Panc1 (cell line): ENCODE measurements at places on chromosomes 13 and 19. TPM values are rescaled to one million over a fixed set of nuclear protein-coding genes. Genes with fewer than 3 reads are reported as not detected.

DNA sequence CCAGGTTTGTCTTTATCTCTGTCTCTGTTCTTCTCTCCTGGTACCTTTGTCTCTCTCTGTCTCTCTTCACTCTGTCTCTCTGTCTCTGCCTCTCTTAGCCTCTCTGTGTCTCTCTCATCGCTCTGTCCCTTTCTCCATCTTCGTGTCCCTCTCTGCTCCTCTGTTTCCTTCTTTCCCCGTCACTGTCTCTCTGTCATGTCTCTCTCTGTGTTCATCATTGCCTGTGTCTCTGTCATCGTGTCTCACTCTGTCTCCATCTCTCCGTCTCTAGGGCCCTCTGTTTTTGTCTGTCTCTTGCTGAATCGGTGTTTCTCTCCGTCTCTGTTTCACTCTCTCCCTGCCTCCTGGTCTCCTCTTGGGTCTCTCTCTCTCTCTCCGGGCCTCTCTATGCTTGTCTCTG, 2.9 kb upstream of the KCNN4 start:
- no peaks in the 10 kb centered on the region; the same call in 1 of the 2 replicates for H3K36me3 ChIP-seq
- H3K27ac ChIP-seq: peak overlapping the region; percentile 98
- H3K27me3 ChIP-seq: no peaks in the 10 kb centered on the region

DNA sequence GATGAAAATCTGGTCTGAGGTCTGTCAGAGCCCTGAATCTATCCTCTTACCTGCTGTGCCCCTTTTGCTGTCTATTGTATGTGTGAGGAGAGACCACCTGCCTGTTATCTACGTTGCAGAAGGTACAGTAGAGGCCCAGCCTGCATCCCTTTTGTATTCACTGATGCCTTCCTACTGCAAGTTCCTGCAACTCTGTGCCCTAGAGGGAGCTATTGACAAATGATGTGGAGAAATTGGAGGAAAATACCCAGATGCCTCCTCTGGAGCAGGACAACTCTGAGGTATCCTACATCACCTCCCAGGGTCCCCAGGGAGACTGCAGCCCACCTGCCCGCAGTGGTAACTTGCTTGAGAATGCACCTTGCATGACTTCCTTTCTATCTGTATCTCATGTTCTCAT, 33.7 kb downstream of the SIAH3 start:
- DNase-seq: no peak
- no peaks in the 10 kb centered on the region for H3K4me1 ChIP-seq
- H3K4me3 ChIP-seq: no peak overlapping the region
- no peak overlapping the region for H3K27ac ChIP-seq

DNA sequence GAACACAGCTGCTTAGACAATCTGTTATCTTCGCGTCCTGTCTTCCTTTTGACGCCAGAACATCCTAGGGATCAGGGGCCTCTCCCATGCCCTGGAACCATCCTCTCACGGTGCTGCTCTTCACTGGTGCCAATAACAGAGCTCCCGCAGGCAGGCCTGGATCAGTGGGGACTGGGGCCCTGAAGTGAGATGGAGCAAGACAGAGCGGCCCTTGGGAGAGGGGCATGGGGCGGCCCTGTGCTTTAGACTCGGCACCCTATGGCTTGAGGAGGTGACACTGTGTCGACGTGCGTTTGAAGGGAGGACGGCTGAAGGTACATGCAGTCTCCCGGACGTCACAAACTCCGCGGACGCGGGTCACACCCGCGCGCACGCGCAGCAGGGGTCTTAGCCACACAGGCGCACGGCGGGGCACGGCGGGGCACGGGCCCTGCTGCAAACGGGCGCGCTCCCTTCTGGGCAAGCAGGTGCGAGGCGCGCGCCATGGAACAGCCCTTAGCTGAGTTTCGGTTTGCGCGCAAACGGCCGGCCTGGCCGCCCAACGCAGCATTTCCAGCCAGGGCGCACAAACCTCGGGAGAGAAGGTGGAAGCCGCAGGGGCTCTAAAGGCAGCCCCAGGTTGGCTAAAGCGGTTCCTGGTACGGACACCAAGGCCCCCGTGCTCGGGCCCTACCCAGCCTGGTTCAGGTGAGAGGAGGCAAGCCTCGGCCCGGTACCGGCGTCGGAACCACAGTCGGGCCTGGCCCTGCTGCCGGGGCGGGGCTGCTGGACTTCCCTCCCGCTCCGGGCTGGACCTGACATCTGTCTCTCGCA, 16.5 kb upstream of the RNF17 start:
- no peaks in the 10 kb centered on the region for H3K27me3 ChIP-seq
- DNase-seq: no peak
- H3K4me3 ChIP-seq: peak overlapping the region; percentile 36
- no peaks in the 10 kb centered on the region for H3K4me1 ChIP-seq
- no peaks in the 10 kb centered on the region for H3K36me3 ChIP-seq

MIR17HG gene
- 3.1 TPM for total RNA-seq

ZNF20 gene
- 4.9 TPM for total RNA-seq

C5AR1 gene
- 2.7 TPM for total RNA-seq

URAD gene
- total RNA-seq: not detected

- DNase-seq: peak; percentile 51
- no peaks in the 10 kb centered on the region for H3K4me1 ChIP-seq
- peaks cover 6% of the 10 kb centered on the region; the same call in 1 of the 2 replicates for H3K36me3 ChIP-seq
- H3K27ac ChIP-seq: no peak overlapping the region
- H3K27me3 ChIP-seq: no peaks in the 10 kb centered on the region
Measured at GRCh38 chr19:9586764-9587163, 2.5 kb upstream of the ZNF121 start.

GRCh38 chr13:34255711-34256110, 437.8 kb downstream of the RFC3 start:
- no peak overlapping the region for H3K27ac ChIP-seq
- H3K4me3 ChIP-seq: no peak overlapping the region
- no peaks in the 10 kb centered on the region for H3K36me3 ChIP-seq
- no peaks in the 10 kb centered on the region for H3K4me1 ChIP-seq

GRCh38 chr13:111247552-111247951, 72.9 kb upstream of the TEX29 start:
- DNase-seq: no peak
- no peak overlapping the region for H3K27ac ChIP-seq
- no peaks in the 10 kb centered on the region for H3K36me3 ChIP-seq
- H3K4me3 ChIP-seq: no peak overlapping the region

GRCh38 chr13:46624821-46625220, 71.9 kb downstream of the LRCH1 start:
- no peak overlapping the region for H3K27ac ChIP-seq
- H3K4me3 ChIP-seq: no peak overlapping the region
- no peaks in the 10 kb centered on the region for H3K27me3 ChIP-seq
- no peaks in the 10 kb centered on the region for H3K36me3 ChIP-seq
- DNase-seq: no peak
- H3K4me1 ChIP-seq: no peaks in the 10 kb centered on the region; the same call in 1 of the 2 replicates

- no peaks in the 10 kb centered on the region for H3K4me1 ChIP-seq
- no peaks in the 10 kb centered on the region for H3K36me3 ChIP-seq
- no peak overlapping the region for H3K4me3 ChIP-seq
- peak; percentile 12 for DNase-seq
- H3K27ac ChIP-seq: no peak overlapping the region
- no peaks in the 10 kb centered on the region for H3K27me3 ChIP-seq
Measured at GRCh38 chr13:75258159-75258782, 223.7 kb downstream of the TBC1D4 start.

GRCh38 chr19:32580353-32580900, 563 bp upstream of the PDCD5 start:
- DNase-seq: no peak
- peak overlapping the region; percentile 64; the same call in 1 of the 2 replicates for H3K27ac ChIP-seq
- H3K4me1 ChIP-seq: peaks cover 7% of the 10 kb centered on the region
- H3K27me3 ChIP-seq: no peaks in the 10 kb centered on the region
- H3K4me3 ChIP-seq: peak overlapping the region; percentile 76
- peaks cover 20% of the 10 kb centered on the region for H3K36me3 ChIP-seq

IGFL3 gene
- total RNA-seq: not detected

ZNF221 gene
- total RNA-seq: 2.8 TPM

MEF2B gene
- total RNA-seq: 1.1 TPM

KLC3 gene
- total RNA-seq: 0.49 TPM

SYCN gene
- 0.33 TPM for total RNA-seq

DNA sequence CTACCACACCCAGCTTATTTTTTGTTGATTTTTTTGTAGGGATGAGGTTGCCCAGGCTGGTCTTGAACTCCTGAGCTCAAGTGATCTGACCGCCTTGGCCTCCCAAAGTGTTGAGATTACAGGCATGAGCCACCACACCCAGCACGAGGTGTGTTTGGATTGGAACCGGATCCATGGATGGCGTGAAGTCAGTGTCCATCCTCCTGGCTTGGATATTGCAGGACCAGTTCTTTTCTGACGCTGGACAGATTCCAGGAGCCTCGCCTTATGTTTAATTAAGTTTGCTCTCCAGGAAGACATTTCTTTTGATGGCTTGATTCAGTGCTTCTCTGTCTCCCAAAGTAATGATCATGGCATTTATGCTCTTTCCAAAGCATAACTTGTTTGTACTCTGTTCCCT, 14.4 kb upstream of the RFXAP start:
- no peaks in the 10 kb centered on the region for H3K36me3 ChIP-seq
- no peaks in the 10 kb centered on the region for H3K4me1 ChIP-seq
- no peak overlapping the region for H3K27ac ChIP-seq
- no peak overlapping the region for H3K4me3 ChIP-seq
- no peaks in the 10 kb centered on the region for H3K27me3 ChIP-seq

DNA sequence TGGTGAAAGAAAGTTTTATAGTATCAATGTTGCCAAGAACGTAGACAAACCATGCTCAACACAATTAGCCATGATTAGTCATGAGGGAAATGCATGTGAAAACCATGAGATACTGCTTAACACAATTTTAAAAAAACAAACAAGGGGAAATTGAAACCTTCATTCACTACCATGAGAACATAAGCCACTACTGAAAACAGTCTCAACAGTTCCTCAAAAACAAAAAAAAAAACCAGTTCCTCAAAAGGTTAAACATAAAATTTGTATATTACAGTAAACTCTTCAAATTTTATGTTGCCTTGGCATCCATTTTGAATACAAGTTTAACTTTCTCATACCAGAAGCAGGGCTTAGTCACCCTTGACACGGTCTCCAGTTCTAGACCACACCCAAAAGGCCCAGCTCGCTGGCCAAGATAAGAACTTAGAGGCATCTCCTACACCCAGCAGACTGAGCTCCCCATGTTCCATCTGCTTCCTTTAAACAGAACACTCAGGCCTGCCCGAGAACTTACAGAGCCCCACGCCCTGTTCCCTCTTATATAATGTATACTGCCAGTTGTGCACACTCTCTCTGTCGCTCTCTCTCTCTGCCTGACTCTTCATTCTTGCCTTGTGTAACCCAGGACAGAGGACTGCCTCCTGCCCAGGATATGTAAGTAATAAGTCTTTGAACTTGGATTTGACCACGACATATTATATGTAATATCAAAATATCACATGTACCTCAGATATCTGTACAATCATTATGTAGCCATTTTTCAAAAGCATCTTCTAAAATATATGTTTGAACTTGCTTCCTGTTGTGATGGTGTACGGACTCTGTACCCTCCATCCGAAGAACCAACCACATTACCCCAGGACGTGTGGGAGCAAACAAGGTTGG, 67.4 kb downstream of the STK24 start:
- H3K27me3 ChIP-seq: no peaks in the 10 kb centered on the region
- no peak for DNase-seq
- H3K4me3 ChIP-seq: no peak overlapping the region
- peaks cover 19% of the 10 kb centered on the region for H3K4me1 ChIP-seq
- H3K27ac ChIP-seq: peak overlapping the region; percentile 34; the same call in 1 of the 2 replicates
- H3K36me3 ChIP-seq: no peaks in the 10 kb centered on the region; the same call in 1 of the 2 replicates

DNA sequence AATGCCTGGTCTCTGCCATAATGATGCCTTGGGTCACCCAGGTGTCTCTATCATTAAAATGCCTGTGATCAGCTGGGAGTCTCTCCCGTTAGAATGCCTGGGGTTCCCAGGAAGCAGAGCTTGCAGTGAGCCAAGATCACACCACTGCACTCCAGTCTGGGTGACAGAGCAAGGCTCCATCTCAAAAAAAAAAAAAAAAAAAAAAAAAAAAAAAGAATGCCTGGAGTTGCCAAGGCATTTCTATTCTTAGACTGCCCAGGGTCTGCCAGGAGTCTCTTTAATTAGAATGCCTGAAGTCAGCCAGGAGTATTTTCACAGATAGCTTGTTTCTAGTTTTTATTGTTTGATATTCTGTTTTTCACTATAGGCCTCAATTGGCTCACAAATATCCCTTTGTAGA, 1552.5 kb downstream of the UQCRFS1 start:
- no peak overlapping the region for H3K4me3 ChIP-seq
- no peaks in the 10 kb centered on the region for H3K27me3 ChIP-seq
- H3K36me3 ChIP-seq: no peaks in the 10 kb centered on the region

SERPINE3 gene
- total RNA-seq: not detected

DNA sequence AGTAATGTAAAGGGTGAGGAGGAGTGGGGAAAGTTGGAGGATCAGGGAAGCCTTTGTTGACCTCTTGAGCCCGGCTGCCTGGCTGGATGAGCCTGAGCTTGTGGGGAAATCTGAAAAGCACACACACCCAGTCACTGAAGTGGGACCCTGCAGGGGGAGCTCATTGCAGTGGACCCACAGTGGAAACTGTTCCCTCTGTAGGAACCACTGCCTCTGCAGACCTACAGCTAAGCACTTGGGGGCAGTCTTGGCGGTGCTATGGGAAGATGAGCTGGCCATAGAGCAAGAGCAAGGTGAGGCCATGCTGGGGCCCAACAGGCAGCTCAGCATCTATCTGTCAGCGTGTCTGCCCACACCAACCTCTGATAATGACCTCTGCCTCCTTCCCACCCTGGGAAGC, 294.8 kb downstream of the TSHZ3 start:
- no peak overlapping the region for H3K27ac ChIP-seq
- peak; percentile 17 for DNase-seq
- H3K4me1 ChIP-seq: no peaks in the 10 kb centered on the region
- no peaks in the 10 kb centered on the region for H3K36me3 ChIP-seq
- H3K4me3 ChIP-seq: no peak overlapping the region

HSD17B14 gene
- total RNA-seq: 20.8 TPM

DNA sequence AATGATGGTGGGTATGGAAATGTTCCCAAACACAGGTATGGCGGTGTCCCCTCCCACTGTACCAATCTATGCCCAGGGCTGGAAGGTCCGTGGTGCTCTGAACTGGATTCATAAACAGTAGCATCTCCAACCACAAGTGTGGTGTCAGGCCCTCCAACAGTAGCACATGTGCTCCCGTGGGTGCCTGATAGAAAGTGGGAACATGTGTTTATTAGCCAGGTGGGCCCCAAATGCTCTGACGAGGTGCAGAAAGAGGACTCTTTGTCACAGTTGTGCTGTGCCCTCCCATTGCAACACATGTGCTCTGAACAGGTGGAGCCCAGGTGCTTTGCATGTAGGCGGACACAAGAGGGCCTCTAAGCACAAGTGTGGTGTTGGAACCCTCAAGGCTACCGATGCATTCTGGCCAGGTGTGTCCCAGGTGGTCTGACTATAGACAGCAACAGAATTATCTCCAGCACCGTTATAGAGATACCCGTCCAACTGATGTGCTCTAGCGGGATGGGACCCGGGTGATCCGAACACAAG, 75.4 kb upstream of the ZNF30 start:
- no peaks in the 10 kb centered on the region for H3K36me3 ChIP-seq
- H3K4me3 ChIP-seq: no peak overlapping the region
- no peak for DNase-seq
- no peak overlapping the region for H3K27ac ChIP-seq
- no peaks in the 10 kb centered on the region for H3K4me1 ChIP-seq
